ENCODE measurements at places on chromosomes 12 and 14.

DNA sequence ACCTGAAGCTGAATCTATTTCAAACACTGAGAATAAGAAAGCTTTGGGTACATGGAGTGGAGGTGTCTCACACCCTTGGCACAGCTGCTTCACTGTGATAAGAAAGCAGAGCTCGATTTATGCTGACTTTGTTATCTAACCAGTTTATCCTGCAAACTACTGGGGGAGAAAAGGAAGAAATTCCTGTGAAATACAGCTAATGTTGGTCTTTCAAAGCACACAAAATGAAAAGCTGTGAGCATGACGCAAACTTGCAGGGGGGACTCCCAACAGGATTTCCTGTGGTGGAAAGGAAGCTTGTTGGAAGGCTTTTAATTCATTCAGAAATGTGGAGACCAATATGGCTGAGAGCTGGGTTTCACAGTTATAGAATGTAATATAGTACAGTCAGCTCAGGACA lies 53.4 kb downstream of the SRGAP1 start:
- no peak for DNase-seq

DNA sequence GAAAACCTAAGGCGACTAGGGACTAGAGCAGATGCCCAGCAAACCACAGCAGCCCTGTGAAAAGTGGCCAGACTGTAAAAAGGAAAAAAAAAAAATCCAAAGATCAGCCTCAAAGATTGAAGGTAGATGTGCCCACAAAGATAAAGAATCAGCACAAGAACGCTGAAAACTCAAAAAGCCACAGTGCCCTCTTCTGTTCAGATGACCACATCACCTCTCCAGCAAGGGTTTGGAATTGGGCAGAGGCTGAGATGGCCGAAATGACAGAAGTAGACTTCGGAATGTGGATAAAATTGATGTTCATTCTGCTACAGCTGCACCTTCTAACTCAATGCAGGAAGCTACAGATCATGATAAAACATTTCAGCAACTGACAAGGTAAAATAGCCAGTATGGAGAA lies 154.4 kb downstream of the GPHN start:
- no peak for DNase-seq

DNA sequence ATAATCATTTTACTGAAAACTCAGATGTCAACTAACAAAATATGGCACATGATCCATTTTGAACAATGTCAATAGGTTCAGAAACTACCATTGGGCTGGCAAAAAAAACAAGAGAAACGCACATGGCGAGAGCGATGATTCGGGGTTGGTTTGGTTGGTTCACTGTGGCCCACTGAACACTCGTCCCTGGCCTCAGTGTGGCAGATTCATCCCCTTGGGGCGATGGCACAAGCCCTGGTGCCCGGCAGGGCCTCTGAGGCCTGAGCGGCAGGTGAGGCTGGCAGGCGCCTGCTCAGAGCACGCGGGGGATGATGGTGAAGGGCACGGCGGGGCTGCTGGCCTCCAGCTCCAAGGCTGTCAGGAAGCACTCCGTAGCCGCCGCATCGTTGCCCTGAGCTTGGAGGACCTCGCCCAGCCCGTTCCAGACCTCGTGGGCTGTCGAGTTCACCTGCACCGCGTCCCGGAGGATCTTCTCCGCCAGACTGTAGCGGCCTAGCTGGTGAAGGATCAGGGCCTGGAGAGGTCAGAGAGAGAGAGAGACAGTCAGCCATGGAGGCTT lies 144.3 kb downstream of the CALM1 start:
- no peak for DNase-seq

- DNase-seq: no peak
These were observed 57.8 kb downstream of the SLC25A21 start for GRCh38 chr14:37114559-37114958.

GRCh38 chr14:99234961-99235571 lies 36.9 kb downstream of the BCL11B start:
- DNase-seq: peak; percentile 52

GRCh38 chr12:93783832-93784231 lies 106.7 kb downstream of the CRADD start:
- DNase-seq: no peak

DNA sequence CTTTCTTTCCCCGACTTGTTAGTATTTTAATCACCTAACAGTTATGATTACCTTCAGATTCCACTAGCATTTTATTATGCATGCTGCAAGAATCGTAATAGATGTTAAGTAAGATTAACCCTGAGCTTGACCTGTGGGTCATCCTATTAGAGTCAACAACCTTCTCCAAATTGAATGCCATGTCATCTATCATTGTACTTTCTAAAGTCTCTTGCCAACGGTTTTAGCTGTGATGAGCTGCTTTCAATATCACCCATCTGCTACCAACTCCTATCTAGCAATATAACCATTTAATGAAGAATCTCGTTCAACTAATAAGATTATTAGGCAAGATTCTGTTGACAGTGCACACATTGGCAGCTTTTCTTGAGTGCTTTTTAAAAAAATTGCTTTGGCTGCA lies 33.7 kb downstream of the DACT1 start:
- DNase-seq: no peak

GRCh38 chr14:69043596-69044260 lies 64.6 kb upstream of the ACTN1 start:
- DNase-seq: no peak
